Urinary bladder (tissue), 4 donors: ENCODE measurements at places on chromosomes 4 and X. TPM values are rescaled to one million over a fixed set of nuclear protein-coding genes. Genes with fewer than 3 reads are reported as not detected.

Gene CT45A3
- not detected for polyA plus RNA-seq

DNA sequence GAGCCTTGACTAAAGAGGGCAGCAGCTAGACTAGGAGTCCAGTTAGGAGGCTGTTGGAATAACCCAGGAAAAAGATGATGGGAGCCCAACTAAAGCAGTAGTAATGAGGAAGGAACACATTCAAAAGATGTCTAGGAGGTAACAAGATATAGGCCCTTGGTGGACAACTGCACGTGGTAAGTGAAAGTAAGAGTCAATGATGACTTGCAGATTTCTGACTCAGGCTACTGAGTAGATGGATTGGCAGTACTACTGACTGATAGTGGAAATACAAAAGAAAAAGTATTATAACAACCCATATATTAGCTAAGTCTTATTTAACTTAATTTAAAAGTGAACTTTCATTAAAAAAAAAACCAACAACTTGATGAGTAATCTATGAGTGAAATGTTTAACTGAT lies 74.0 kb downstream of the PAK3 start:
- DNase-seq, result no peak

- DNase-seq, result no peak
These were observed 80.7 kb upstream of the PRPS1 start for GRCh38 chrX:107547621-107548020.

- no peak for DNase-seq
These were observed 34.0 kb downstream of the LHFPL1 start for GRCh38 chrX:112645774-112646173.

DNA sequence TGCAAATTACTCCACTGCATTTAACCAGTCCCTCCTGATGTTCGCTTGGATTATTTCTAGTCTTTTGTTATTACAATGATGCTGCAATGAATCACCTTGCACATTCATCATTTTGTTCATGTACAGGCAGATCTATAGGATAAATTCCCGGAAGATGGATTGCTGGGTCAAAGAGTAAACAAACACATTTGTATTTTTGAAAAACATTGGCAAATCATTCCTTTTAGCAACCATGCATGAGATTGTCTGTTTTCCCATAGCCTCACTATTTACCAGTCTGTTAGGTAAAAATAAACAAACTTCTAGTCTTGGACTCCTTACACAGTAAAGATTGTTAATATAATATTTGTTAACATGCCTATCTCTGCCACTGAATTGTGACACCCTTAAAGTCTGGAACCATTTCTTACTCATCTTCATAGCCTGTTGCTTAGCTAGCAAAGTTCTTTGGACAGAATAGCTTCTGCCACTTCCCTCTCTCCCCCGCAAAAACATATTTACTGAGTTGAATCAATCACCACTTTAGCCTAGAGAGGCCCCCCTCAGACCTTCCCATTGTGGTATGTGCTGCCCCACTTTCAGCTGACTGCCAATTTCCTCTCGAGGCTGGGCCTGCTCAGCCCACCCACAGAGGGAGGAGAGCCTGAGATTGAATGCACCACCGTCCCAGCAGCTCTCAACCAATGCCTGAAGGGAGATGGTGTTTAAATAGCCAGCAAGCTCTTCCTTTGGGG lies 108.4 kb upstream of the ATXN3L start:
- DNase-seq, result no peak

DNA sequence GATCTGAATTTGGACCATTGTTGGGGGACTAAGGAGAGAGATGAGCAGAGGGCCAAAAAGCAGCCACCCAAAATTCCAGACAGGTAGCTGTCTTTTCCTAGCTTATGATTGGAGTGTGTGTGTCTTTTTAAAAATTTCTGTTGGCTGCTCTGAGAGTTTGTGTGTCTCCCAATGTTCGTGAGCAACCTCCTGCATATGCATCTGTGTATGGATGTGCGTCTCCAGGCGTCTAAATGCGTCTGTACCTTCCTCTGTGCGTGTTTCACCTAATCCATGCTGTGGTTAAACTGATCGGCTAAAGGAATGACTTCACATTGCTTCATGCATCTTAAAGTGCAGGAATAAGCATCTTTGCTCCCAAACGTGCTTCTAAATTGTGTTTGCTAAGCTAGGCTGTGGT lies 65.5 kb upstream of the LAS1L start:
- DNase-seq, result no peak

GRCh38 chr4:38211885-38212284 lies 251.7 kb downstream of the PTTG2 start:
- DNase-seq, result no peak
